ENCODE measurements at places on chromosomes 2 and 18.

GRCh38 chr2:128710242-128710641 lies 391.6 kb upstream of the HS6ST1 start:
- no peak for DNase-seq

DNA sequence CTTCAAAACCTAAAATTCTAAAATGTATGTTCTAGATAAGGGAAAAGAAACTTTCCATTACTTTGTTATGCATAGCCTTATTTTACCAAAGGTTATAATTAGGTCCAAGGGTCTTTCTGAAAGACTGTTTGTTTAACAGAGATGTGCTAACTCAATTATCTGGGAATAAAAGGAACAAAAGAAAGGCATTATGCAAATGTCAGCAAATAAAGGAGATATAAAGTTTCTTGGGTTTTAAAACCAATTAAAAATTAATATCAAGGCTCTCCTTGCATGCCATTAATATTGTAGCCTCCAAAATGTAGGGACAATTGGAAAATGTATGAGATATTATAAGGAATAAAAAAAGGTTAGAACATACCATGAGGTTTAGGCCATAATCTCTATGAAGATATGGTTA lies 87.8 kb upstream of the DOCK10 start:
- DNase-seq: no peak

- no peak for DNase-seq
Measured at GRCh38 chr2:121368836-121369235, 83.8 kb upstream of the TFCP2L1 start.

DNA sequence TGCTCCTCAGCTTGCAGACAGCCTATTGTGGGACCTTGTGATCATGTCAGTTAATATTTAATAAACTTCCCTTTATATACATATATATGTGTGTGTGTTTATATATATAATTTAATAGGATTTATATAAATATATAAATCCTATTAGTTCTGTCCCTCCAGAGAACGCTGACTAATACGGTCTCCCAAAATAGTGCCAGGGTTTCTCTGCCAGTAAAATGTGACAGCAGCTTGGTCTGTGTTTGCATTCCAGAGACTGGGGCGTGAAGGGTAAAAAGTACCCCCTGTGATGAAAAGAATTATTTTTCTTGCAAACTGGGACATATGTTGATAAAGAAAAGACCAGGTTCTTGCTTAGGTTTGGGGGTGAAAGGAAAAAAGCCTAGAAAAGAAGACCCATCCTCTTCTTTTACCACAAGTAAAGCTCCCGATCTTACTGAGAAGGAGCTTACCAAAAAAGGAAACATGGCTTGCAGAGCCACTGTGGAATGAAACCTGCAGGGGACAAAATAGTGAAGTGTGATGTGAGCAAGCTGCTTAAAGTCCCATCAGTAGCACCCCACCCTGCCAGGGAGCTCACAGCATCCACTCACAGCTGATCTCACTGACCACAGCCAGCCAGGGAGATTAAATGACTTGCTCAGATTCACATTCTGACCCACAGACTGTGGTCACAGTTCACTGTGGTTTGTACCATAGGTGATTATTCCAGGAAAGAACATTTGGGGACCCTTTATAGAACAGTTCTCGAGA lies 110.9 kb upstream of the RMP24 start:
- no peak for DNase-seq

- no peak for DNase-seq
Measured at GRCh38 chr2:95019572-95019971, 5.9 kb upstream of the MAL start.

- no peak for DNase-seq
Measured at GRCh38 chr18:57427429-57428201, 7.6 kb upstream of the ONECUT2 start.

DNA sequence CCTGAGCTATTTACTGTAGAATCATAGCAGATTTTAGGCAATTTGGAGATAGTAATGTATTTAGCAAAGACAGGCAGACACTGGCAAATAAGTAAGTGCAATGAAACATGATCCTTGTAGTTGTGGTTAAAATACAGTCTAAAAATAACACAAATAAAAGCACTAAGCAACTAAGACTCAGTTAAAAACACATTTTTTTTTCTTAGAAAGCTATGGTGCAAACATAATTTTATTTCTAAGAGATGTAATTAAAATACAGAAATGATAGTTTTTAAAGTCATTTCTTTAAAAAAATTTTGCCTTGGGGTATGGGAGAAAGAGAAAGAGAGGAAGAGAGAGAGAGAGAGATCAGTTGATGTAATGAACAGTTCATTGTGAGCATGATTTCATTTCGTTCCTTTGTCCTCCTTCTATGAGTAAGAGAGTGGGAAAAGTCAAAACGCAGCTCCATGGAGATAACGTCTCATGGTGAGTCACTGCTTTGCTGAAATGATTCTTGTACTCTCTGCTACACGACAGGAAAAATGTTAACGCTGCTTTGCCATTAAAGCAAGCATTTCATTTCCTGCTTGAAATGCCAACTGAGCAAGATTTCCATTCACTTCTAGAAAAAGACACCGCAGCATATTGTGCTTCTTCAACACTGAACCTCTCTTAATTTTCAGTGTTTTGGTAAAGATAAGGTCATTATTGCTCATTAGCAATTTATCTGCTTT lies 61.3 kb upstream of the PGAP1 start:
- no peak for DNase-seq

DNA sequence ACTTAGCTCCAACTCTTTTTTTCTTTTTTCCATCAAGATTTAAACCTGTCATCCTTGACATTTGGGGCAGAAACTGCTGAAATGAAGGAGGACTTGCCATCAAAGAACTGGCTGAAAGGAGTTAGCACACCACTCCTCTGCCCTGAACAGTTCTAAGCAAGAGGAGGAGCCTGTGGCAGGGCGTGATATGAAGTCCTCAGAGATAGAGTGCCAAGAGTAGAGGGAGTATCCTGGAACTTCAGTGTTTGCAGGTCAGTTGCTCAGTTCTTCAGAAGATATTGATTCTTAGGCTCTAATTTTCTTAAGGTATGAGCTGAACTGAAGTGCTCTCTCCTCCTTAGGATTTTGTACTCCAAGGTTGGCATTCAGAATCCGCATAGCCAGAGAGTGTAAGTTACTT lies 15.2 kb downstream of the NABP1 start:
- no peak for DNase-seq

DNA sequence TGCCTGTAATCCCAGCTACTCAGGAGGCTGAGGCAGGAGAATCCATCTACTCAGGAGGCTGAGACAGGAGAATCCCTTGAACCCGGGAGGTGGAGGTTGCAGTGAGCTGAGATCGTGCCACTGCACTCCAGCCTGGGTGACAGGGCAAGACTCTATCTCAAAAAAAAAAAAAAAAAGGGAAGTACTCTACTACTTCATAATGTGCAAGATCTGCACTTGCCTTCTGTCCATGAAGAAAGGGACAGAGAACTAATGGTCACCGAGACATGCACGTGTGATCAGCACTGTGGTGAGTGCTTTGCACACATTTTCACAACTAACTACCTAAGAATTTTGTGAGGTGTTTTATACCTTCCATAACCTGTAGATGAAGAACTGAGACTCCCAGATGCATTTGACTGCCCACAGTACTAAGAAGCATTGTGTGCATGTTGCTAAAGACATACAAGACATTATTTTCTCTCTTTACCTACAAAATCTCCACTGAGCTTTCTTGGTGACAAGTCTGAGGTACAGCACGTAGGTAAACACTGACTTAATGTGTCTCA lies 784.8 kb upstream of the ID2 start:
- no peak for DNase-seq

- no peak for DNase-seq
Measured at GRCh38 chr2:225030893-225031292, 11.4 kb downstream of the DOCK10 start.

GRCh38 chr2:124027182-124027581 lies 2.1 kb downstream of the CNTNAP5 start:
- no peak for DNase-seq

DNA sequence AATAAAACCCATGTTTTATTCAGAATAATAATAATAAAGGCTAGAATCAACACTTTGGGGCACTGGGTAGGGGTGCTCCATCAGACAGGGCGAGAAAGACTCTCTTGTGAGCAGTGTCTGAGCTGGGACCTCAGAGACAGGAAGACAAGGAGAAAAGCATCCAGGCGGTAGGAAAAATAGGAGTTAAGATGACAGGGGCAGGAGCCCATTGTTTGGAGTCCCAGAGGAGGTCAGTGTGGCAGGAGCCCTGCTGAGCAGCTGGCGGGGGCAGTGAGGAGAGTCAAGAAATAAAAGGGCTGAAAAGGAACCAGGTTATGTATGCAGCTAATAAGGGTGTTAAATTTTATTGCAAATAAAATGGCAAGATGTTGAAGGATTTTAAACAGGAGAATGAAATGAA lies 457.4 kb downstream of the FBXO15 start:
- no peak for DNase-seq

DNA sequence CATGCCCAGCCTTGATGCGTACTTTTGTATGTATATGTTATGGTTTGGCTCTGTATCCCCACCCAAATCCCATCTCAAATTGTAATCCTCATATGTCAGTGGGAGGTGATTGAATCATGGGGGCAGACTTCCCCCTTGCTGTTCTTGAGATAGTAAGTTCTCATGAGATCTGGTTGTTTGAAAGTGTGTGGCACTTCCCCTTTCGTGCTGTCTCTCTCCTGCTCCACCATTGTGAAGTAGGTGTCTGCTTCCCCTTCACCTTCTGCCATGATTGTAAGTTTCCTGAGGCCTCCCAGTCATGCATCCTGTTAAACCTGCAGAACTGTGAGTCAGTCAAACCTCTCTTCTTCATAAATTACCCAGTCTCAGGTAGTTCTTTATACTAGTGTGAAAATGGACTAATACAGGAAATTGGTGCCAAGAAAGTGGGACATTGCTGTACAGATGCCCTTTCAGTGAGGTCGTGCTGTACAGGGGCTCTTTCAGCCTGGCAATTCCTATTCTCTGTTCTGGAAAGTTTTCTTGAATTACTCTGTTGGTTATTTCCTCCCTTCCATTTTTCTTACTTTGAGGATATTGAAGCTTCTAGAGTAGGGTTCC lies 38.2 kb downstream of the KCMF1 start:
- DNase-seq: no peak

DNA sequence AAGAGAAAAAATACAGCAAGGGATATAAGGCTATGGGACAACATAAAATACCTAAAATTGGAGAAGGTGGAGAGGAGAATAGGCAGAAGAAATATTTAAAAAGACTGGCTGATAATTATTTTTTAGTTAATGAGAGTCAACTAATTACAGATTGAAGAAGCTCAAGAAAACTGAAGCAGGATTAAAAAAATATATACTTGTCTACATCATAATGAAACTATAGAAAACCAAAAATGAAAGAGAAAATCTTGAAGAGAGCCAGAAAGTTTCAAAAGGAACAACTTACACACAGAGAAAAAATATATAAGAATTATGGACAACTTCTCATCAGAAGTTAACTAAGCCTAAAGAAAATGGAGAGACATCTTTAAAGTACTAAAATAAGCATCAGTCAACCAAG lies 62.9 kb upstream of the APCDD1 start:
- no peak for DNase-seq

GRCh38 chr2:239194731-239195317 lies 206.0 kb downstream of the HDAC4 start:
- no peak for DNase-seq

- no peak for DNase-seq
Measured at GRCh38 chr2:240670950-240671349, 11.7 kb downstream of the AQP12B start.

DNA sequence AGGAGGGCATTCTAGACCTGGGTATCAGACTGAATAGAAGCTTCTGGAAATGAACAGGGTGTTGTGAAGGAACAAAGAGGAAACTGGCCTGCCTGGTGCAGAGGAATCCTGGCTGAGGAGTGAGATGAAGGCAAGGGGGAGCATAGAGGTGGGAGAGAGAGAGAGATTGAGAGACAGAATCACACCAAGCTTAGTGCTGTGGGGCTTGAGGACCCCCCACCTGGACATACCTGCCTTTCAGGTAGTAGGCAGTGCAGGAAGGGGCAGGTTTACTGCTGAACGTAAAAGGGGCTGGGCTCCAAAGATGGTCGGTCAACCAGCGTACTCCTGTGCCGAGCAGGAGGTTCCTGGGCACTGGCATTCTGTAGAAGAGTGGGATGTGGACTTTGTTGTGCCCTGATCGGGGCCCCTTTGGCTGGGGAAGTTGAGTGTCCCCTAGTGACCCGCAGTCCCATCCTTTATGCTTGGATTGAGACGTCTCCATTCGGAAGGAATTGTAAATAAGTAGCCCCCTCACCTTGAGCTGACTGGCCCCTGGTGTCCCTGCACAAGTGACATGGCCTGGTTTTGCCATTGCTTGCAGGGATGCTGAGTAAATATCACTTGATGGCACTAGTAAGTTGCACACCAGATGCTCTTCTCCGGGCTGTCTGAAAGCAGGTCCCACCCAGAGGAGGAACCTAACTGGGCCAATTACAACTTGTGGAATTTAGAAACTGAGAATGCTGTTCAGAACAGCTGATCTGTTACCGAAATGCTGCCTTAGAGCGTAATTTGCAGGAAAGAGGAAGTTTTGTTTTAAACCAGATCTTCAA lies 1.4 kb downstream of the UBE2F start:
- peak; percentile 45 for DNase-seq

DNA sequence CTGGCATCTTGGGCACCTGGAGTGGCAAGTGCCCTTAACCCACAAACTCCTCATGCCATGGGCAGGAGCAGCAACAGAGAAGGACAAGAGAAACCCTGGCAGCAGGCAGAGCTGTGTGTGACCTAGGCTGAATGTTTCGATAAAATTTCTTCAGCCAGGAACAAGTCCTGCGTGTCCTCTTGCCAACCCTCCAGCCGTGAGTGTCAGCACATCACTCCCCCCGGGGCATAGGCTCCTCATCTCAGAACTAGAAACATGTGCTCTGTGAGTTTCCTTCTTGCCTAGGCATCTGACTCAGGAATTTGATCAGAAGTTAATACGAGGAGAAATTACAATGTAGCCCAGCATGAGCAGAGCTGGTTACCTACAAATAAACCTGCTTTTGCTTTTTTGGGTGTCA lies 2.2 kb downstream of the ABCG8 start:
- DNase-seq: no peak

DNA sequence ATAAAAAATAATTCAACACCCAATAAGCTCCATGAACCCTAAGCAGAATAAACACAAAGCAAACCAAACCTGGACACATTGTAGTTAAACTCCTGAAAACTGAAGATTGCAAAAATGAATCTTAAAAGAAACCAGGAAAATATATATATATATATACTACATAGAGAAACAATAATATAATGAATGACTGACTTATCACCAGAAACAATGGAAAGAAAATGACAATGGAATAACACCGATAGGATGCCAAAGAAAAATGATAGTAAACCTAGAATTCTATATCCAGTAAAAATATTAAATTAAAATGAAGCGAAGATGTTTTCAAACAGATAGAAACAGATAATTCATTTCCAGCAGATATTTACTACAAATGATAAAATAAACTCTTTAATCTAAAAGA lies 346.9 kb downstream of the IRS1 start:
- DNase-seq: no peak

GRCh38 chr2:151819920-151820319 lies 8.3 kb downstream of the ARL5A start:
- DNase-seq: no peak

GRCh38 chr2:205056151-205056561 lies 510.9 kb downstream of the PARD3B start:
- DNase-seq: no peak
